ENCODE measurements at places on chromosomes 7 and 10.
A peak's percentile ranks its signal among the peaks of the same experiment; 100 is the strongest.

- no peak for DNase-seq
These were observed 21.9 kb upstream of the KCNK18 start for GRCh38 chr10:117175215-117175900.

DNA sequence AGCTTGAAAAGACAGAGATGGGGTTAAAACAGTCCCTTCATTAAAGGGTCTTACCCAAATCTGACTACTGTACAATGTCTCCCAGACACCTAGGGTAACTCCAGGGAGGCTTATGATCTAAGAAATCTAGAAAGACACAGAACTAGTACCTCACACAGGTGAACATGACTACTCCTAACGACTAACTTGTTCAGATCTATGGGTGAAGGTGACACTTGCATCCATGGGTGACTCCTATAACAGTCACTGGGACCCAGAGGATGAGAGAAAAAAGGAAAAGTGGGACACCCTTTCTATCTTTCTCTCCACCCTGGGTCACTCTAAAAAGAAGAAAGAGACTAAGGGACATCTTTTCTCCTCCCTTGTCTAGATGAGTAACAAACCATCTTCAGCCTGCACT is 19.2 kb downstream of the AKR1C8 start:
- DNase-seq = no peak

DNA sequence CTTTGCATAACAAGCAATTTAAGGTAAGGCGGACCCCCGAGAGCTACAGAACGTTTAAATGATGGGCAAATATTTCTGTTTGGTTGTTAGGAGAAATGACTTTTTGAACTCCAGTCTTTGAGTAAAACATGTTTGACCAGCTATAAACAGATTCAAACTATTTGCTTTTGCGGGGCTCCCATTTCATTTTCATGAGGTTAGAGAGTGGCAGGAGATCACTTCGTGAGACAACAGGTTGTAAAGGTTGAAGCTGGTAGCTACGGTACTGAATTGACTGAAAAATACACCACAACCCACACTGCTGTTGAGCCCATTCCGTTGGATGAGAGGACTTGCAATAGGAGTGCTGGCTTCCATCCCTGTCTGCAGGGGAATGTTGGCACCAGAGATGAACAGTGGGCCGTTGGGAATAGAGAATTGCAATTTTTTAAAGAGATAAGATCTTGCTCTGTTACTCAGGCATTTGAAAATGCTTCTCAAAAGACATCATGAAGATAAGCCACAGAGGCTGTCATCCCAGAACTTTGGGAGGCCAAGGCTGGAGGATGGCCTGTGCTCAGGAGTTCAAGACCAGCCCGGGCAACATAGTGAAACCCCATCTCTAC is 65.7 kb upstream of the CARD11 start:
- no peak for DNase-seq

- no peak for DNase-seq
These were observed 45.2 kb upstream of the CHST3 start for GRCh38 chr10:71918992-71919391.

- no peak for DNase-seq
These were observed 52.3 kb downstream of the MKI67 start for GRCh38 chr10:128073890-128074289.

- DNase-seq = no peak
These were observed 20.5 kb downstream of the TLL2 start for GRCh38 chr10:96493254-96493653.

- DNase-seq = no peak
These were observed 133.5 kb downstream of the C1GALT1 start for GRCh38 chr7:7315851-7316250.

DNA sequence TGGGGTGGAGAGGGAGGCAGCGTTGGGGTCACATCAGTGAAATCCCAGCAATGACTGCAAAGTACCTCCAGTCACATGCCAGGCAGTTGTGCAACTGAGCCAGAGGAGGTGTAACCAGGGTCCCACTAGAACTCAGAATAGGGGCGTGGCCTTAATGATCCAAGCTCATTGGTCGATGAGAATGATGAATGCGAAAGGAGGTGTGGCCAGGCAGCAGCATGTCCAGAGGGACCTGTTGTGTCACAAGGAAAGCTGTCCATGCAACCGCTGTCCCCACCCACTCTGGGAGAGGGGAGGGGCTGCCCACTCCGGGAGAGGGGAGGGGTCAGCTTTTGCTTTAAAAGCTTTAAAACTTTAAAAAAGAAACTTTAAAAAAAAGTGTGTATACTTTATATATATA is 25.3 kb upstream of the MTPAP start:
- DNase-seq = no peak

GRCh38 chr7:124426621-124427020 is 339.0 kb downstream of the GPR37 start:
- DNase-seq = no peak

DNA sequence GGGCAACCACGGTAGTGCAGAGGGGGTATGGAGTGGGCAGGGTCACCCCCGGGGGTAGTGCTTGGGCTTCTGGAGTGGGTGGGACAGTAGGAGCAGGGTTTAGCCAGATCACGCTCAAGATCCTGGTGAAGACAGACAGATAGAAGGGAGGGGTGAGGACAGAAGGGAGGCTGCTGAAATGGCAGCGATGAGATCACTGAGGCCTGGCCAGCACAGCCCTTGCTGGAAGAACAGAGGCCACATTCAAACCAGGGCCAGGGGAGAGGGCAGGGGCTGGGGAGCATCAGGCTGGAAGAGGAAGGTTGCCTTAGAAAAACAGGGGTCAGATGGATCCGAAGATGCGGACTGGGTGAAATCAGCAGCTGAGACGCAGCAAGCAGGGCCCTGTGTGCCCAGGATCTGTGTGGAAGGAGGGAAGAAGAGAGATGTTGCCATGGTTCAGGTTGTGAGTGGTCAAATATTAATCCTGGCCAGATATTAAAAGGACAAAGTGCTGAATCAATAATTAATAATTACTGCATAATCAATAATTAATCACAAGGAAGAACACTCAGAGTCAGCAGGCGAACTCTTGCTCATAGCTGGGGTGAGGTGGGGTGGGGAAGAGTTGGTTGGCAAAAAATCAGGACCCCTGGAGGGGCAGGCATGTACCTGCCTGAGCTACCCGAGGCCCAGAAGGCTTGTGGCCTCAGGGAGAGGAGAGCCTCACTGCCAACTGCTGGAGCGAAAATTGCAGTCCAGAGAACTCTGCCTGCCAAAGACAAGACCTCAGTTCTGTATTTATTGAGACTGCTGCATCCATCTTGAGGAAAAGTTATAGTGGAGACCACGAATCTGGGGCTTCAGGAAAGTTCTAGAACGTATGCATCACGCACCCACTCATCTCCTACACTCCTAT is 105.7 kb downstream of the GRB10 start:
- no peak for DNase-seq

GRCh38 chr10:78353636-78354035 is 320.0 kb downstream of the RPS24 start:
- DNase-seq = no peak

- DNase-seq = peak; percentile 78
These were observed 435 bp upstream of the PWWP2B start for GRCh38 chr10:132396494-132397035.

DNA sequence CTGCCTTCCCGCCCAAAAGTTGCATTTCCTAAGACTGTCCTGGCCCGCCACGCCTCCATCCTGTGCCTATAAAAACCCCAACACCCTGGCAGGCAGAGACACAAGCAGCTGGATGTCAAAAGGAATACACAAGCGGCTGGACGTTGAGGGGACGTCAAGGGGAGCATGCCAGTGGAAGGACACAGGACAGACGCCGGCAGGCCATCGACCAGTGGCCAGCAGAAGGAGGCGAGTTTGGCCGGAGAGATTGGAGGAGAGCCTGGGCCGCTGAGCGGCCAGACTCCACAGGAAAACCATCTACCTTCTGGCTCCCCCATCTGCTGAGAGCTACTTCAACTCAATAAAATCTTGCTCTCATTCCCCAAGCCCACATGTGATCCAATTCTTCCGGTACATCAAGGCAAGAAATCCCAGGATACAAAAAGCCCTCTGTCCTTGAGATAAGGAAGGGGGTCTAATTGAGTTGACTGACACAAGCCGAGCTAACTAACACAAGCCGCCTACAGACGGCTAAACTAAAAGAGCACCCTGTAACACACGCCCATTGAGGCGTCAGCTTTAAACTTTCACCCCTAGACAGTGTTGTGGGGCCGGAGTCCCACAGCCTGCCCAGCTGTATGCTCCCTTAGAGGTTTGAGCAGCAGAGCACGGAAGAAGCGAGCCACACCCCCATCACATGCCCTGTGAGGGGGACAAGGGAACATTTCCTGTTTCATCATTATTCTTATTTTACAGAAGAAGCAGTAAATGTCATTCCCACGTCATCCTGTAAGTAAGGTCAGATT is 150.3 kb upstream of the PHYHIPL start:
- no peak for DNase-seq

DNA sequence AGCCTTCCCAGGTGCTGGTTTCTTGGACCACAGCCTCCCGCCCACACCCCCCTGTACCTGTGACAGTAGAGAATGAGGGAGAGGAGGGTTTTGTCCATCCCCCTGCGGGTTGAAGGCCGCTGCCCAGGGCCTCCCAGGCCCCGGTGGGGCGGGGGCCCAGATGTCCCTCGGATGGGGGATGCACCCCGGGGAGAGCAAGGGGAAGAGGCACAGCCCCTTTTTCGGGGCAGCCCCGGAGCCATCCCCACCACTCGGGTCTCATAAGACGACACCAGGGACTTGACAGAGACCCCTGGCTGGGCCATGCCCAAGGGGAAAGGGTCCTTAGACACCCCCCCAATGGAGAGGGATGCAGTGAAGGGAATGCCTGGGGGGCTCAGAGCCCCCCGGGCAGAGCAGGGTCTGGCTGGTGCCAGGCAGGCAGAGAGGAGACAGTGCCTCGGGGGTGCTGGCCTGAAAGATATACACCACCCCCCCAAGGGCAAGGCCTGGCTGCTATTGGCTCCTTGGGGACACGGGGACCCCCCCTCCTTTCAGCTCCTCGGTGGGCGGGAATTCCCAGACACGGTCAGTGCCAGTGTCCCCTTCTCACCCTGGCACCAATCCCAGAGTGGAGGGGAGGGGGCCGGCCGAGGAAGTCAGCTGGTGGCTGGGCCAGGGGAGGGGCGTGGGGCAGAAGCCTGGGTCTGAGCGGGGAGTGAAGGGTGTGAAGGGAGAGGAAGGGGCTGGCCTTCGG is 3.7 kb upstream of the SPACDR start:
- peak; percentile 3 for DNase-seq
